ENCODE measurements at places on chromosomes 4 and X.

DNA sequence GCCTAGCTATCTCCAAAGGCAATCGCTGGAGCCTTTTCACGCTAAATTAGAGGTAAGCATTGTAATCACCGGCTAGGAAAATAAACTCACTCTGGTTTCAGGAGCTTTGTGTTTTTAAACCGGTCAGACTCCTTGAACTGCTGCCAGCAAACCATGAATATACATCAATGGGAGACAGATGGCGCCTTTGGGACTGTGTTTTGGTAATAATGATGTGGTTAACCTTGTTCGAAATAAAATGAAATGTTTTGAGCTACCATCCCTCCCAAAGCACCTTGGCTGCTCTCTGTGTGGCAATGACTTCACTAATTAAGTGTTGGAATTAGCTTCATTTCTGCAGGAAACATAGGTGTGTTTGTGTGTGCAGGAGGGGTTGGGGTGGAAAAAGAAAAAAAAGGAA is 65.3 kb downstream of the CLNK start:
- no peak for DNase-seq

GRCh38 chr4:37453281-37453998 is 208.9 kb downstream of the NWD2 start:
- DNase-seq: peak; percentile 37

- no peak for DNase-seq
Measured at GRCh38 chrX:121103381-121103780, 56.0 kb downstream of the GLUD2 start.

- peak; percentile 48 for DNase-seq
Measured at GRCh38 chr4:80125252-80126177, 52.5 kb upstream of the ANTXR2 start.

GRCh38 chrX:41005445-41005992 is 79.7 kb upstream of the USP9X start:
- DNase-seq: no peak

DNA sequence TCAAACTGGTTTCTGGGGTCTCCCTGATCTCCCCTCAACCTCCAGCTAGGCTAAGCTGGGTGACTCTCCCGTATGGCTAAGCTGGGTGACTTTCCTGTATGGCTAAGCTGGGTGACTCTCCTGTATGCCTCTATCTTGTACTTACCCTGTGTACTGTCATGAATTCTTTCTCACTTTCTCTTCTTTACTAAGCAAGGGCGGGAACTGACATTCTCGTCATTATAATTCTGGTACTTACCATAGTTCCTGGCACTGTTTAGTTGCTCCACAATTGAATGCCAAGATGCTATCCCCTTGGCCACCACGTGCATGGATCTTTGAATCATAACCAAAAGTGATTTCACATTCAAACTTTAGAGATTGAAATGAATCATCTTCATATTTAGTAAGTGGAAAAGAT is 8.8 kb downstream of the INTU start:
- no peak for DNase-seq

- no peak for DNase-seq
Measured at GRCh38 chr4:84966382-84967242, at the start of gene WDFY3. TSS of gene WDFY3 (minus strand) at chr4:84966690. CDS start at chr4:84860591, 106,099 bp downstream.

- no peak for DNase-seq
Measured at GRCh38 chrX:64437665-64438064, 42.4 kb upstream of the MTMR8 start.

DNA sequence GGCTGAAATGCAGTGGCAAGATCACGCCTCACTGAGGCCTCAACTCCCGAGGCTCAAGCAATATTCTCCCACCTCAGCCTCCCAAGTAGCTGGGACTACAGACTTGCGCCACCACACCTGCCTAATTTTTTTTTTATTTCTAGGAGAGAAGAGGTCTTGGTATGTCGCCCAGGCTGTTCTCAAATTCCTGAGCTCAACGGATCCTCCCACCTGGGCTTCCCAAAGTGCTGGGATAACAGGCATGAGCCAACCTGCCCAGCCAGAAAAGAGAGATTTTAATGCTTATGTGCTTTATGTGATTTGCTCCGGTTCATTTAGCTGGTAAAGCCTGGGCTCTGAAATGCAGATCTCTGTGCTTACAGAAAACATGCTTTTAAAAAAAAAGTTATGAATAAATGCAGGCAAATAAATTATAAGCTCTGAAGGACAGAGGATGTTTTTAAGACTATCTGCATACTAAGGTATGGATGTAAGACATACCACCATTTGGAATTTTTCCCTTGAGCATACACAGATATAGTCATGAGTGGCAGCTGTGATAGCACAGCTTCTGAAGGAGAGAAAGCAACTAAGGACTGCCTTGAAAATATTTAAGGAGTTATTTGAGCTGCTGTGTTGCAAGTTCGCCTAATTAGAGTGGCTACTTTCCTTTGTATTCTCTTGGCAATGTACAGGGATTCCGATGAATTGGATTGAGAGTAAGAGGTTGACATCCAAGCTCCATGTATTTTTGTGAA is 13.8 kb downstream of the GUCY1B1 start:
- no peak for DNase-seq

- DNase-seq: no peak
Measured at GRCh38 chr4:158801066-158801465, 32.2 kb downstream of the FNIP2 start.

DNA sequence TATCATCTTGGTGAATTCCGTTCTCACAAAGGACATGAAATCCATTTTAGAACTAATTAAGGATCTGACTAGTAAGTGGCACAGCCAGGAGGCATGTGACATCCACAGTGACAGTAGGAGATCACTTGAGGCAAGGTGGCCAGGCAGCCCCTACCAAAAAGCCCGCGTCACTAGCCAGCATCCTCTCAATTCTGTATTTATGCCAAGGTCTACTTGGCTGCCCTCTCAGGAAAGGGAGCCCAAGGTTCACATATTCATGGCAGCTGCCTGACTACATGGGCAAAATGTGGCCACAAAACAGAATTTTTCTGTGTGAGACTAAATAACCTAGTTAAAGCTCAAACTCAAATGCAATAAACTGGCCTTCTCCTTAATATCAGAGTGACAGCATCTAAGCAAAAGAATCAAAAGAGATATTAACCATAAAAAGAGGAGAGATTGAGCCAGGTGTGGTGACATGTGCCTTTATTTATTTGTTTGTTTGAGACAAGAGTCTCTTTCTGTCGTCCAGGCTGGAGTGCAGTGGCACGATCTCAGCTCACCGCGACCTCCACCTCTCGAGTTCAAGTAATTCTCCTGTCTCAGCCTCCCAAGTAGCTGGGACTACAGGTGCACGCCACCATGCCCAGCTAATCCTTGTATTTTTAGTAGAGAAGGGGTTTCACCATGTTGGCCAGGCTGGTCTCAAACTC is 51.5 kb downstream of the SLC9A7 start:
- DNase-seq: no peak

GRCh38 chr4:184596617-184597185 is 52.5 kb downstream of the CASP3 start:
- no peak for DNase-seq

DNA sequence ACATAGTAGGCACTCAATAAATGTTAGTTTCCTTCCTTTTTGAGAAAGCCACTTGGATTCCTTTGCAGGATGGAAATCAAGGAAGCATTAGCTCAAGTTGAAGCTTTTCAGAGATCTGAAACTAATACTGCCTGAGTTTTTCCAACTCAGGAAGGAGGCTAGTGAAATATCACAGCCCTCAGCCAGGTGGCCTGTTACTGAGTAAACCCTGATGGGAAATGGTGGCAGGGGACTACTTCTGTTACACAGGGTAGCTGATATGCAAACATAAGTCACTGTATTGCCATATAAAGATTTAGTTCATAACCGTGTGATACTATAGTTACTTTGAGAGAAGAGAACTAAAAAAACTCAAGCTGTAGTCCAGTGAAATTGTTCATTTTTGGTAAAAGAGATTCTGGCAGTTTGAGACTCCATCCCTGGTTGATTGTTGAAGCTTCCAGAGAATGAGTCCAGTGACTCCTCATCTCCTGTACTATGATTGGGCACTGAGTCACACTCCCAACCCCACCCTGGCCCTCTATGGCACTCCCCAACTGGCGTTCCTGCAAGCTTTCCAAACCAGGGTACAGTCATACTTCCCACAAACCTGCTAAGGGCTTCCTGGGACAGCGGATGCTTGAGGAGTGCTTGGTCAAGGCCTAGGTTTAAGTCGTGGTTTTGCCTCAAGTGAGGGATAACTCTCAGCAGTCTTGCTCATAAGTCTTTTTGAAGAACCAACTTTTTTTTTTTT is 81.8 kb downstream of the MID1IP1 start:
- DNase-seq: no peak

- no peak for DNase-seq
Measured at GRCh38 chr4:2754848-2755819, 1.0 kb downstream of the TNIP2 start.

GRCh38 chr4:107799669-107800450 is 24.9 kb upstream of the SGMS2 start:
- no peak for DNase-seq

DNA sequence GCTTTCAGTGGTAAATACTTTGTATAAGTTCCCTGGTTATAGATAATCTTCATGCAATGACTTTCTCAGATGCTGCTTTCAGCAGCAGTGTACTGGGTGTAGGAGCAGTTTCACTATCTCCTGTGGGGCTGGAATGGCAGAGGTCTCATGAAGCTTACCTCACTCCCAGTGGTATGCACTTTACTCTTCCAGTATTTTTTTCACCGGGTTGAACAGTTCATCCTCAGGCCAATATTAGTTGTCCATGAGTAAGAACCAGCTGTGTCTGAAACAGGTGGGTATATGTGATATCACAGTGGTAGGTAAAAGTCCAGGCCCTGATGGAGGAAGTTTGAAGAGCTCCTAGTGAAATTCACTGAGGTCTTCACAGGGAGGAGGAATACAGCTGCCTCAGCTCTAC is 351.5 kb upstream of the EMCN start:
- DNase-seq: no peak

GRCh38 chrX:148310426-148311165 is 189.8 kb upstream of the AFF2 start:
- DNase-seq: peak; percentile 41

DNA sequence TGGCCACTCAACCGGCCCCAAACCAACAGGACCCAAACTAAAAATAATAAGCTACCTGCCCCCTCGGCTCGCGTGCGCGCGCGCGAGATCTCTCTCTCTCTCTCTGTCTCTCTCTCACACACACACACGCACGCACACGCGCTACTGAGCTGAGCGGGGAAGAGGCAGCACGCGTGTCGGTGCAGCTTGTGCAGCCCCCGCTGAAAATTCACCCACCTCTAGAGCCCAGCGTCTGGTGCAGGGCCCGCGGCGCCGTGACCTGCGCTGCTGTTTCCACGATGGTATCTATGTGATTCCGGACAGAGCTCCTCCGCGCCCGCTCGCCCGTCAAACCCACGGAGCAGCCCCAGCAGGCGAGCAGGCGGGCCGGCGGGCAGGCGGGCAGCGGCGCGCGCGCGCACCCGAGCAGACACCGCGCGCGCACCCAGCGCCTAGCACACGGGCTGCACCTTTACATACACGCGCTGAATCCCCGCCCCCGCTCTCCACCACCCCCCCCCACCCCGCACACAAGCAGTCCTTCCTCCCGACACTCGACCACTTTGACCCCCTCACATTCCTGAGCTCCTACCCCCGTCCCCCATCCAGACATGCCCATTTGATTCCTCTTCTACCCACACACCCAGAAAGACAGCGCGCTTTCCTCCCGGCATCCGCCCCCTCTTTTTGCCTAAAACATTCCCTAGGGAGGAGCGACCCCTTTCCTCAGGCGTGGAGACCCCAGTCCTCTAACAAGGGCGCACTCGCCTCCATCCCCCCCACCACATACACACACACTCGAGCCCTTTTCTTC is 1.0 kb downstream of the SLITRK4 start:
- DNase-seq: no peak

DNA sequence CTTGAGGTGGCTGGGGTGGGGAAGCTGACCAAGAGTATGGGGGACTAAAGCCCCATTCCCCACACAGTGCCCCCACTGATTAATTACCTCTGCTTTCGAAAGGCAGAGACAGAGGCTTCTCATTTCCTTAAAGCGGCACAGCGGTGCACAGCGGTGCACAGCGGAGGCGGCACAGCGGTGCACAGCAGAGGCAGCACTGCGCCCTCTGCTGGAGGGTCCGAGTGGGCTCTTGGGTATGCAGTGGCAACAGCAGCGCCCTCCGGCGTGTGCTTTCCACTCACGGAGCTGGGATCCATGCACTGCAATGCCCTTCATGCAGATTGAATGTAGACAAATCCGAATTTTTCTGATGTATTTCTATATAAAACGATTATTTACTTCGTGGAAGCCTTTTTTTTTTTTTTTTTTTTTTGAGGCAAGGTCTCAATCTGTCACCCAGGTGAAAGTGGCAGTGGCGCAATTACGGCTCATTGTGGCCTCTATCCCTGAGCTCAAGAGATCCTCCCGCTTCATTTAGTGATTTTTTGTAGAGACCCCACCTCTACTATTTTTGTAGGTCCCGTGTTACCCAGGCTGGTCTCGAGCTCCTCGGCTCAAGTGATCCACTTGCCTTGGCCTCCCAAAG is 19.7 kb upstream of the PRPS2 start:
- DNase-seq: peak; percentile 59

DNA sequence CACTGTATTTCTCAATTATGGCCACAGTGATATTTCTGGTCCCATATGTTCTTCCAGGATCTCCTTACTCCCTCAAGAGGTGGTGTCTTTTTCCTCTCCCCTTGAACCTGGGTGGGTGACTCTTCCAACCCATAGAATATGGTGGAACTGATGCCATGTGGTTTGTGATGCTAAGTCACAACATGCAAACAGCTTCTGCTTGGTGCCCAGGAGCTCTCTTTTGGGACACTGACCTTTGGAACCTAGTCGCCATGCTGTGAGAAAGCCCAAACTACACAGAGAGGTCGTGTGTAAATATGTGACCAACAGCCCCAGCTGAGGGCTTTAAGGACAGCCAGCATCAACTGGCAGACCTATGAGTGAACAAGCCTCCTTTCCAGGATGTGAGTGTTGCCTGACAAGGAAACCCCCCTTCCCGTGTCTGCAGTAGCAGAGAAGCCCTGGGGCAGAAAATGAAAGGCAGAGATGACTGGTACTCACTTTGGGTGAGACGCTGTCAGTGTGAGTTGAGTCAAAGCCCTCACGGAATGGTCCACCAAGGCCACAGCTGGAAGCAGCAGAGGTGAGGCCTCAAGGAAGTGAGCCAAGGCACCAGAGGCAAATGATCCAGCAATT is 223.4 kb downstream of the BCOR start:
- DNase-seq: peak; percentile 16

DNA sequence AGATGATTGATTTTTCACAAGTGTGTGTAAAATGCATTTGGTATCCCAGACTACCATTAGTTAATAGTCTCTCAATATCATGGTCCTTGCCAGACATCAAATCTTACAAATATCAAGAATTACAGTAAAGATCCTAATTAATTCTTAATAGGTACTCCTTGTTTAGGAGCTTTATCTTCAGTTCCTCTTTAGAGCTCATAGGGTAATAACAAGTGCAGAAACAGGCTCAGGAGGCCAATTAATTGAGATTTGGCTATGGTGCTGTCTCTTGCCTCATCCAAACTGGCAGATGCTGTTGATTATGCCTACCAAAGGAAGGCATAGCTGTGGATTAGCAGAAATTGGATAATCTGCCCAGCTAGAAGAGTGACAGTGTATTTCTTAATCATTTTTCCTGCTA is 6.9 kb downstream of the MTMR1 start:
- DNase-seq: no peak

- no peak for DNase-seq
Measured at GRCh38 chr4:101334963-101335572, 12.3 kb downstream of the PPP3CA start.

Measured in activated CD4-positive, alpha-beta T cell treated with anti-CD3 and anti-CD28 coated beads for 4 hours (primary cell).